ENCODE measurements at places on chromosomes 4 and X.
A peak's percentile ranks its signal among the peaks of the same experiment; 100 is the strongest.

- no peak for DNase-seq
Observed at GRCh38 chr4:123362103-123362502, 34.5 kb upstream of the SPRY1 start.

GRCh38 chrX:123860983-123861382 is 1.1 kb downstream of the XIAP start:
- DNase-seq, result no peak

GRCh38 chrX:103919270-103919637 is 43.2 kb upstream of the TMSB15B start:
- DNase-seq, result no peak

DNA sequence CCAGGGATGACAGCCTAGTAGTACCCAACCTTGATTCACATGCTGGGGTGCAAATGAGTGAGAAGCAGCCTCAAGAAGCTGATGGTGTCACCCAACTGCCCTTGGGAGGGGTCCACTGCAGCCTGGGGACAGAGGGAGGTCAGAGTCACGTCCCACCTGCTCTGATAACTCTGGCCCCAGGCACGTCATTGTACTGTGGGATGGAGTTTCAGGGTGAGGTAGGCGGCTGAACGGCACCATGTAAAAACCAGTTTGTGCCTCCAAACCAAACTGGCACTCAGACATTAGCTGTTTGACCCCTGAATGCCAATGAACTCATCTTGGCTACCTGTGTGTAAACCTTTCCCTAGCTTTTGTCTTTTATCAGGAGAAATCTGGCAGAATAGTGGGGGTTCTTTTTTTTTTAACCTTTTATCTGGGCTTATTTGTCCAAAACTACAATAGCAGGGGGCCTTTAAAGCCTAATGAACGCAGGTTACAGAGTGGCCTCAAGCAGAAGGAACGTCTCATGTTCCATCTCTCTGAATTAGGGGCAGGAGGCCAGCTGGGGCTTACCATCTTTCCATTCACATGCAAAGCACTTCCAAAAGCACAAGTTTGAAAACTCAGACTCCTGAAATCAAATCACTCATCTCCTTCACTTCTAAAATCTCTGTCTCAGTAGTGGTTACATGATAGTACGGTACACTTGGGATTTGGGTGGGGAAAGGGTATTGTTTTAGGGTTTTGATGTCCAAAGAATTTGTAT is 89.4 kb downstream of the IRF2 start:
- DNase-seq, result no peak

DNA sequence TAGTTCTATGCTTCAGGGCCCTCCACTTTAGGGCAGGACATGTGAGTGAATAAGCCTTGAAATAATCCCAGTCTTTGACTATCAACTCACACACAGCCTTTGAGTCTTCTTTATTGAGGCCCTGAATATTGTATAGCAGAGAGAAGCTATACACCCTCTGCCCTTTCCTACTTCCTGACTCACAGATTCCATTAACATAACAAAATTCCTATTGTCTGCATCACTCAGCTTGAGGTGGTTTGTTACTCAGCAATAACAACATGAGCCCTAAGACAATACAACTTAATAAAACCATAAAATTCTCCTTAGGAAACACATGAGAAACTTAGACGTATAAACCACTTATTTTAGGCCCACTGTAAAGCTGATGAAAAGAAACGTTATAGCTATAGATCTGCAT is 680.3 kb upstream of the DIAPH2 start:
- DNase-seq, result no peak

DNA sequence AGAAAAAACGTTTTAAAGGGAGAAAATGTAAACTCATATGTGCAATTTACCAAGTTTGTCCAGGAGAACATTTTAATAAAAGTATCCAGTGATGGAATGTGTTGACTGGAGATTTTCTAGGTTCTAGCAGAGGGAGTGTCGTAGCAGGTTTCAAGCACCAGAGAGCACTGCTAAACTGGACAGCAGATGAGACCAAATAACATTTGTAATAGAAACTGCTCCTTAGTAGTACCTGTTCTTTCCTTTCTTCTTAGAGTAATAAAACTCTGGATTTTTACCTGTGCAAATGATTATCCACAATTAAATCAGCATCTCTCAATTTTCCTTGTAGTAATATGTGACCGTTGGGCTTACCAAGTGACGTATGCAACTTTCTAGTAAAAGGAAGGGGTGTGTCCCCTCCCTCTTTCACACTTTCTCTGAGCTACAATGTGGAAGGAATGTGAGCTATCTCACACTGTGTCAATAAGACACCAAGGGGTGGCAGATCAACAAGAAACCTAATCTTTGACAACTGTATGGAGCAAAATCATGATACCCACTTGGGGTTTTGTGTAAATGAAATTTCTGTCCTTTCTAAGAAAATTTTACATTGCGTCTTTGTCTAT is 9.5 kb downstream of the HPGDS start:
- no peak for DNase-seq

DNA sequence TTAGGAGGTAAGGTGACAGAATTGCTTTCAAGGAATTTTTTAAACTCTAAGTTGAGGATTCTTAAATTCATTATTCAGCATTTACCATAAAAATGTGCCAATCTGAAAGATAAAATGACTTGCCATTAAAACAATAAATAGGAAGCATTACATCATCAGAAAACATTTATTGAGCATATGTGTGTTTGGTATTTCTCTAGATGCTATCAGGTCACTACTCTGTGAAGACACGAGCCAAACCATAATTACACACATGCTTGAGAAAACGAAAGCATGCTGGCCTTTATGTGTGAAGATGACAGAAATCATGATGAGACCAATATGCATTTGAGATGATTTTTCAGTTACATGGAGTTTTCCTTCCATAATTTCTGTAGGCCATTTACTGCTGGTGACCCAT is 12.3 kb upstream of the IL21 start:
- DNase-seq, result no peak

DNA sequence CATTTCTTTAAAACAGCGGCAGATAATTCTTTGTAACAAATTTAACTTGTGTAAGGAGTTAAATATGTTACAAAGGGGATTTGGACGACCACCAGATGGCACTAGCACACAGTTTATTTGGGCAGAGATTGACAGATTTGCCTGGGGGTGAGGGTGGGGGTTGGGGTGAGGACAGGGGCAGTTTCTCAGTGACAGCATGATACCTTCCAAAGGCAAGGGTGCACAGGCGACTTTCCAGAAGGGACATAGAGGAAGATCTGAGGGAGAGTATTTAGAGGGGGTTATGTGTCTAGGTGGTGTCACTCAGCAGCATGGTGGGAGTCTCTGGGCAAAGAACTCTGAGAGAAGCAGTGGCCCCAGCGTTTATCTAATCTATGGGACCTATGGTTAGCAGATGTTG is 9.6 kb upstream of the TMA16 start:
- peak; percentile 41 for DNase-seq
